ENCODE measurements at places on chromosomes 1 and 21.

DNA sequence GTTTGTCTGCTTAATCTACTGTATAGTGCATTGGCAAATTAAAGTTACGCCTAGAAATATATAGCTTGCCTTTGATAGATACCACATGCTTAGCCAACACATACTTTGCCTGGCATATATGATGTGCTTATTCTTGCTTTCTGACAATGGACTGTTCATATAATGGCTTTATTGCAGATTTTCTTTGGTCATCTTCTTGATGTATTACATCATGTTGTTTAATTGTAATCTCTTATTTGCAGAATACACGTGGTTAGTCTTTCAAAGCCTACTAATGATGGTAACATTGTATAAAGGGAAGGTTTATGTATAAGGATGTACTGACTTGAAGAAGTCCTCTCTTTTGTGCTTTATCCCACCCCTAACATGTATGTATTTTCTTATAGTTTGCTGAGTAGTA, 201.5 kb downstream of the PDE4B start:
- no peak for DNase-seq

GRCh38 chr1:18166341-18166740, 58.7 kb downstream of the IGSF21 start:
- no peak for DNase-seq

GRCh38 chr1:43968348-43968948, 1.4 kb upstream of the DPH2 start:
- DNase-seq: no peak

GRCh38 chr1:153598309-153599172, 14.4 kb downstream of the S100A16 start:
- DNase-seq: peak; percentile 73

DNA sequence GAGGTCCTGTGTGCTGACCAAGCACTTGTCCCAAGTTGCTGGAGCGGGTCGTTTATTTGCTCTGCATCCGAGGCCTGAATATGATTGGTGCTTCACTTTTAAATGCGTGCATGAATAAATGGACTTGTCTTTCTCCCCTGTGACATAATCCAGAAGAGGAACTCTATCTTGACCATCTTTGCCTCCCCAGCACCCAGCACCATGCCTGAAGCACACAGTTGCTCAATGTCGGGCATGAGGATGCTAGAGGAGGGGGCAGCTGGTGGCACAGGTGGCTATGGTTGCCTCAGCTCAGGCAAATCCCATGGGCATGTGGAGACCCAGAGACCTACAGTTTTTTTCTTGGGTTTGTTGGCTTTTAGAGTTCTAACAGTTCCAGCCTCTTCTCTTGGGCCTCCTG, 142.6 kb downstream of the KAZN start:
- no peak for DNase-seq

DNA sequence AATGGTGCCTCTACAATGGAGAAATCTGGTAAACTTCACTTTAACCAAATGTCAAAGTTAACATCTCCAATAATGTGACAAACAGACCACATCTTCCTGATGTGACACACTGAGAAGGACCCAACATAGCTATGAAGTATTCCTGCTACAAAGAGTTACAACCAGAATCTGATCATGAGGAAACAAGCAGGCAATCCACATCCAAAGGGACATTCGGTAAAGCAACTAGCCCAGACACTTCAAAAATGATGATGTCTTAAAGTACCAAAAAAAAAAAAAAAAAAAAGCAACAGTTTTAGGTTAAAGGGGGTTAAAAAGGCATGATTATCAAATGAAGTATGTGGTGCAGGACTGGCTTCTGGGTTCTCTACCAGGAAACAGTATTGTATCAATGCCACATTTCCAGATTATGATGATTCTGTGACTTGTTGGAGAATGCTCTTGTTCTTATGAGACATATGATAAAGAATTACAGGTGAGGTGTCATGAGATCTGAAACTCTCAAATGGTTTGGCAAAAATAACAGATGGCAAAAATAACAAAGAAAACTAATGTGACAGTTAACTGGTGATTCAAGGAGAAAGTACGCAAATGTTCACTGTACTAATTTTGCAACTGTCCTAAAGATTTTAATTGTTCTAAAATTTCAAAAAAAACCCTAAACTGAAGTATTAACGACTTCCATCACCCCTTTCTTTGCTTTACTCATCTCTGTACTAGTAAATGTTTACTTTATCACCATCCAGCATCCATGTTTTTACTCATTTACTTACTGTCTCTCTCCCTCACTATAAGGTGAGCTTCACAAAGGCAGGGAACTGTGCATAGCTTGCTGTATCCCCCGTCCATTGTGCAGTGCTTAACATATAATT, 2.8 kb downstream of the CD58 start:
- DNase-seq: no peak

- no peak for DNase-seq
Observed at GRCh38 chr1:163588796-163589195, 267.0 kb downstream of the NUF2 start.

DNA sequence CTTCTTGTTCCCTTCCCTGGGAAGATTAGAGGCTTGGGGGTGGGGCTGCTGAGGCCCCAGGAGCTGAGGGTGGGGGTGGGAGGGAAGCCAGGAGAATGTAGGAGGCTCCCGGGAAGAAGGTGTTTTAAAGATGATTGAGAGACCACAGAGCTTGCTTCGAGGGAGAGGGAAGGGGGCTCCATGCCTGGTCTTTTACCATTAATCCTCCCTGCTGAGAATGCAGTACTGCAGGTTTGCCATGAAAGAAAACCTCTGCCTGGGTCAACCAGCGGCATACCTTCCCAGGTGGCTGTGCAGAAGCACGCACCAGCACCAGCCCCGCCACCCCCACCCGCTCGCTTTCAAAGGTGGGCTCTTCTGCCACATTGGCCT, 15.4 kb downstream of the ABCA4 start:
- no peak for DNase-seq
